Cardiac muscle cell (in vitro differentiated cells and primary cell): ENCODE measurements at places on chromosomes 4 and X. TPM values are rescaled to one million over a fixed set of nuclear protein-coding genes. Genes with fewer than 3 reads are reported as not detected.

MAGEA12 gene
- polyA plus RNA-seq = not detected in 2 replicates

SORBS2 gene
- 470 and 545 TPM in 2 replicates for polyA plus RNA-seq

CWH43 gene
- not detected in 2 replicates for polyA plus RNA-seq

AFM gene
- polyA plus RNA-seq = 0.06 TPM in 1 of 2 replicates, not detected in the other

SPATA18 gene
- 5.5 and 8.0 TPM in 2 replicates for polyA plus RNA-seq

FGFBP1 gene
- polyA plus RNA-seq = not detected in 2 replicates

LRCH2 gene
- polyA plus RNA-seq = 4.8 and 5.2 TPM in 2 replicates

SPOCK3 gene
- 1.3 and 4.2 TPM in 2 replicates for polyA plus RNA-seq

BOD1L1 gene
- 17.7 and 21.4 TPM in 2 replicates for polyA plus RNA-seq

SOX3 gene
- 0.24 TPM in 1 of 2 replicates, not detected in the other for polyA plus RNA-seq

CPZ gene
- 4.7 and 8.4 TPM in 2 replicates for polyA plus RNA-seq

MRFAP1L1 gene
- 73.3 and 76.4 TPM in 2 replicates for polyA plus RNA-seq

NSUN7 gene
- polyA plus RNA-seq = 3.4 and 12.4 TPM in 2 replicates

MAGIX gene
- polyA plus RNA-seq = 3.2 and 10.0 TPM in 2 replicates

CENPI gene
- 1.1 and 2.4 TPM in 2 replicates for polyA plus RNA-seq

LEF1 gene
- 45.8 and 69.1 TPM in 2 replicates for polyA plus RNA-seq

MAGT1 gene
- polyA plus RNA-seq = 53.6 and 54.3 TPM in 2 replicates

STAG2 gene
- polyA plus RNA-seq = 18.2 and 25.3 TPM in 2 replicates

MAGEE2 gene
- polyA plus RNA-seq = not detected in 2 replicates

RAB39B gene
- 3.0 and 4.2 TPM in 2 replicates for polyA plus RNA-seq

IQCM gene
- not detected in 2 replicates for polyA plus RNA-seq

ACE2 gene
- polyA plus RNA-seq = 0.45 and 1.6 TPM in 2 replicates
